Activated CD8-positive, alpha-beta memory T cell treated with anti-CD3 and anti-CD28 coated beads for 4 hours (primary cell): ENCODE measurements at places on chromosomes 5 and 9.
A peak's percentile ranks its signal among the peaks of the same experiment; 100 is the strongest.

DNA sequence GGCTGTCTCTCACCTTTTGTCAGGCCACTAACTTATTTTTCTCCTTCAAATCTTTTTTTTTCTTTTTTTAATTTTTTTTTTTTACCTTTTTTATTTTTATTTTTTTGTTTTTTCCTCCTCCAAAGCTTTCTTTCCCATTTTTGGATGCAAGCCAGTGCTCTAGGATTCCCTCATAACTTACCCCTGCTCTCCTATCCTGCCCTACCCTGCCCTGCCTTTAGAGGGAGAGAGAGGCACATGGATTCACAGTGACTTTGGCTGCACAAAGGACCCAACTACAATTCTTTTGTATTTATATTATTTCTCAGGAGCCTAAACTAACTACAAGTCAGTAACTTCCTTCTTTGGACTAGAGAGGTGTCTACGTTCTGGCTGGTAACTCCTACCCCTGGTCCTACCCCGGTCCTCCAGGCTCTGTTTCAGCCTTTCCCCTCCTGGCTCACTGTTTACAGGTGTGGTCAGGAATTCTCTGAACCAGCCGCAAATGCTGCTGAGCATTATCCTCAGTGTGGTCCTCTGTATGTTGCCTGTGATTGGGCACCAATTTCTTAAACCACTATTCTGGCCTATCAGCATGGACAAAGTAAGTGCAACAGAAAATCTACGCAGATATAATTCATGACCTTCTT, 8.4 kb upstream of the RUSC2 start:
- no peak for DNase-seq

DNA sequence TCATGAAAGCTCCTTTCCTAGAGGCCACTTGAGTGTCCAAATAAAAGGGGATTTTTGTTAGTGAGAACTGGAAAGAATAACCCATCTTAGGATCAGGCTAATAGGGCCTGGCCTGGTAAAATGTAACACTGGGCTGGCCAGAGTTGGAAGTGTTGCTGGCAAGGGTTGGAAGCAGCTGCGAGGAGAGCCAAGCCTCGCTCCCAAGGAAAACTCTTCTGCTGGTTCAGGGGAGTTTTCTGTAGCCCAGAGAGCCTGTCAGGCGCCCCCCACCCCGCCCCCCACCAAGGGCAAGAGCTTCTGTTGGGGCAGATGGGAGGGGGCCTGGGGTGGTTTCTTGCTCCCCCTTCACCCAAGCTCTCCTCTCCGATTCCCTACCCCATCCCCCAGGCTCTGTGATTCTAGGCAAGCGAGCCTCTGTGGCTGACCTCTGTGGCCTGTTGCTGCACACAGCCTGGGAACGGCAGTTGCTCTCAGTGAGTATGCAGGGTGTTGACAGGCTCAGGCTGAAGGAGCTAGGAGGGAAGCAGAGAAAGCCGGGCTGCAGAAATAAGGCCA, 547.8 kb downstream of the CCDC171 start:
- no peak for DNase-seq

GRCh38 chr5:57663466-57663865, 180.9 kb upstream of the ACTBL2 start:
- no peak for DNase-seq

DNA sequence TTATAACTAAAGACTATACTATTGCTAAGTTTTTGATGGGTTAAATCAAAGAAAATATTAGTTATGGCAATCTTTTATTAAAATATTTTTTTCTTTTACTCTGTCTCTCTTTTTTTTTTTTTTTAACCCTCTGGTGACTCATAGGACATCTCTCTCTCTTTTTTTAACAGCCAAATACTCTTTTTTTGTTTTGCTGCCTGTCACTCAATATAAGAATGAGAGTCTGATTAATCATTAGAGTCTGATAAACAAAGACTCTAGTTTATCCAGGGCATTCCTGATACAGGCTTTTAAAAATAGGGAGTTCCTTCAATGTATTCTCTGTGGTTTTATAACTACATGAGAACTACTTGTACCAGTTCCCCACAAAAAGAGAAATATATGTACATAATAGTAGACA, 77.3 kb downstream of the SLC38A9 start:
- DNase-seq, result no peak

DNA sequence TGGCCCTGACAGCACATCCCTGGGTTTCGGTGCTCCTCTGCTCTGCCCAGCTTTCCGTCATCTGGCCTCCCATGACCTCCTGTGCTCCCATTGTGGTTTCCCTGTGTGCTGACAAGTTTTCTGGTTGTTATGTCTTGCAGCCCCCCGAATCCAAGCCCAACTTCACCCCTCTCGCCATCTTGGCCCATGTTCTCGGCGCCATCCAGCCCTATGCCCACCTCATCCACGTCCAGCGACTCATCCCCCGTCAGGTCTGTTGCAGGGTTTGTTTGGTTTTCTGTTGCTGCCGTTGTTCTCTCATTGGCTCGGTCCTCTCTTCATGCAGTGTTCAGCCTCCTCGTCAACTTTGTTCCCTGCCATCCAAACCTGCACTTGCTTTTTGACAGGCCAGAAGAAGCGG, 196.4 kb downstream of the NR3C1 start:
- no peak for DNase-seq

GRCh38 chr5:179276838-179277395, 68.3 kb downstream of the ADAMTS2 start:
- no peak for DNase-seq

- no peak for DNase-seq
Measured at GRCh38 chr5:123928401-123928800, 416.4 kb downstream of the CSNK1G3 start.

GRCh38 chr5:50767588-50767987, 101.2 kb downstream of the PARP8 start:
- no peak for DNase-seq

- DNase-seq, result no peak
Measured at GRCh38 chr5:39201160-39201780, 18.1 kb downstream of the FYB1 start.

- DNase-seq, result no peak
Measured at GRCh38 chr5:65197531-65198455, 283.9 kb downstream of the ADAMTS6 start.

DNA sequence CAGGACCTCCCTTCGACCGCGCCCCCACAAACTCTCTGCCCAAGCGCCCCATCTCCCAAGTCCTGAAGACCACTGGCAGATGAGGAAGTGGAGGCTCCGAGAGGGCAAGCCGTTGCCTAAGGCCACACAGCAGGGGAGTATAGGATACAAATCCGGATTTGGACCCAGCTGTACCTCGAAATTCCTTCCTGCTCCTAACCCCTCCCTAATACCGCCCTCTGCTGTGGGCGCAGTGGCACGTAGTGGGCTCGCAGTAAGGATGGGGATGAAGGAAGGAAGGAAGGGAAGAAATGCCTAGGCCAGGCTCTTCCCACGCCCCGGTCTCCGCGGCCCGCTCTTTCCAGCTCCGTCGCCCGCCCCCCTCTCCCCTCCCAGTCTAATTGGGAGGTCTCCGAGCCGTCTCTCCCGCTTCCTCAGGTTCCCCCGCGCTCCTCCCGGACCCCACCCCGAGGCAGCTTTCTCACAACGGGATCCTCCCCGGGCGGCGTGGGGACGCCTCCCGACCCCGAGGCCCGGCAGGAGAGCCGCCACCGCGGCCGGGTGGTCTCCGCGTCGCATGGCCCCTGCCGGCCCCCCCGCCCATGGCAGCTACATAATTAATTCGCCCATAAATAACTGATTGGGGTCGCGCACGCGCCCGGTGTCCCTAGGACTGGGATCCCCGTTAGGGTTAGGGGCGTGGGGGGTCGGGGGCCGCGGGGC, 138.9 kb downstream of the C9orf50 start:
- no peak for DNase-seq

DNA sequence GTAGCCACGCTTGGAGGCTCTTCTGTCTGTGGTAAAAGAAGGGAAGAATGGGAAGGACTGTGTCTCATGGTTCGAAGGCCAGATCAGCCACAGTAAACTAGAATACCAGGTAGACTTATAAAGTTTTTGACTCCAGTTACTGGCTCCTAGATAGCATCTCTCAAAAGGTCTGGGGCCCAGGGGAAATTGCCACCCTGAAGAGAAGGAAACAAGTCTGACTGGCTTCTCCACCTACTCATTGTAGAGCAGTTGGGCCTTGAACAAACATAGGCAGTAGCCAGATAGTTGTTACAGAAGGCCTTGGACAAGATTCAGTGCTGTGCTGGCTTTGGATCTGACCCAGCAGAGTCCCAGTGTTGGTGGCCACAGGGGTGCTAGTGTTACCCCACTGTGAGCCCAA, 890.4 kb downstream of the EFNA5 start:
- no peak for DNase-seq

- no peak for DNase-seq
Measured at GRCh38 chr5:172093559-172093958, 87.1 kb upstream of the FBXW11 start.

DNA sequence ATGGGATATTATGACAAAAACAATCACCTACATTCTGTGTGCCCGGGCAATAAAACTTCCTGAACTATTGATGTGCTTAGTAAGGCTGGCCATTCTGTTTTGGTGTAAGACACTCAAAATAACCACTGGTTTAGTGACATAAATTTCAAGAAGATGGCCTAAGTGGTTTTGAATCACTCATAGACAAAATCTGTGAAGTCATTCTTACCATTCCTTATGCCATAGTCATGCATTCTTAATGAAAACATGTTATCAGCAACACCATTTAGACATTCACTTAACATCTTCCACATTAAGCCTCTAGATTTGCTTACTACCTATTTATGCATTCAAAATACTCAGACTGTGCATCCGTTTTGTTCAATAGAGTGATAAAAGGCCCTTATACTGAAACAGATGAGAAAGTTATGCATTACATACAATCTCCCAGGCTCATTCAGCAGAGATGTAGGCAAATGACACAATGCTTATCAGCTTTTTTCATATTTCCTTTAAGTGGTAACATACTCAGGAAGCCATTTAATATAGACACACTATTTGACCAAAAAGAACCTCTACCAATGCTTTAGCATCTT, 848.8 kb upstream of the DMAC1 start:
- DNase-seq, result no peak

- DNase-seq, result no peak
Measured at GRCh38 chr5:1436681-1437080, 8.6 kb downstream of the SLC6A3 start.

DNA sequence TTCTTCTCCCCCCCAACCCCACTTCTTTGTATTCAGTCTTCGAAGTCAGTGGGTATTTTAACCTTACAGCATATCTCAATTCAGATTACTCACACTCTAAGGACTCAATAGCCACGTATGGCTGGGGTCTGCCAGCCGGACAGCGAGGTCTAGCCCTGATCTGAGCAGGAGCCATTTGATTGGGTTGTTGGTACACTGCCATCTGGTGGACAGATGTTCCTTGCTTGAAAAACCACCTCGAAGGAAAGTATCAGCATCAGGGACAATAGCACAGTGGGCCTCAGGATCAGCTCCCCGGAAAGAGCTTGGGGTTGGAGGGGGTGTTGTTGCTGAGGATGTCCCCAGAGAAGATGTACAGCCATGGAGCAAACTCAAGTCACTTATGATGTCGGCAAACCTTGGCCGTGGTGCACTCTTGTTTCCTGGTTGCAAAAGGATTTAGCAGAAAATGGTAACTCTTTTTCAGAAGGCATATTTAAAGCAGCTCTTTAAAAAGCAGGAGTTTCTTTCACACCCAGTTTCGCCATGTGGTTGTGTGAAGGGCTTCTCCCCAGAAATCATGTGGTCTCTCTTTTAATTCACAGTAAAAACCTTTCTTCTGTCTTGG, 31.7 kb upstream of the KCNMB1 start:
- peak; percentile 16 for DNase-seq

DNA sequence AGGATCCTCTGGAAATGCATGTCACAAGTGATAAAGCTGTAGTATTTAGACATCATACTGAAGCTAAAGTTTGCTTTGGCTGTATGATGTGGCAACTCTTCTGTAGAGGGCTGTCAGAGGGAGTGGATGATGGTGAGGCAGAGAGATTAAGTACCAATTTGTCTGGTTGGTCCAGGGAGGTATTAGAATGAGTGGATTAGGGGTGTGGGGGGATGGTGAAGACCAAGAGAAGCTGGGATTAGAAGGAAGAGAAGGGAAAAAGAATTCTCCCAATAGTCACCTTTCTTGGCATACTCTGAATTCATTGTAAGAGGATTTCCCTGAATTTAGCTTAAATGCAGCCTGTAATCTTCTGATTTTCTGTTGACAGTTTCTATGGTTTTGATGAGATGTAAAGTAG, 3.6 kb downstream of the PCDHAC2 start:
- no peak for DNase-seq

DNA sequence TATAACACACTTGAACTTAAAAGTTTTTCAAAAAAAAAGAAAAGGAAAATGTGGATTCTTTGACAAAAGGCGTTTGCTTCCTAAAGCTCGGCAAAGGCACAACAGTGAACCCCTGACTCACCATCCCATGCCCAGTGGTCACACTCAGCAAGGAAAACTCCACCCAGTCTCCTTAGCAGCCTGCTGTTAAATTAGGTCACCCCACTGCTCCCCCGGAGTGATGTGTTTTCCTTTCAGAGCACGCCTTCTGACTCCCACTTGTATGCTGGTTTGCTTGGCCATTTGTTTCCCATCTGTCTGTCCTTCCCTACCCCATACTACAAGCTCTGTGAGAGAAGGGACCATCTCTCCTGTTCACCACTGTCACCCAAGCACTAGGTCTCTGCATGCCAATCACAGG, 23.8 kb downstream of the RETREG1 start:
- no peak for DNase-seq

- DNase-seq, result no peak
Measured at GRCh38 chr5:113804264-113804663, 290.8 kb downstream of the YTHDC2 start.

DNA sequence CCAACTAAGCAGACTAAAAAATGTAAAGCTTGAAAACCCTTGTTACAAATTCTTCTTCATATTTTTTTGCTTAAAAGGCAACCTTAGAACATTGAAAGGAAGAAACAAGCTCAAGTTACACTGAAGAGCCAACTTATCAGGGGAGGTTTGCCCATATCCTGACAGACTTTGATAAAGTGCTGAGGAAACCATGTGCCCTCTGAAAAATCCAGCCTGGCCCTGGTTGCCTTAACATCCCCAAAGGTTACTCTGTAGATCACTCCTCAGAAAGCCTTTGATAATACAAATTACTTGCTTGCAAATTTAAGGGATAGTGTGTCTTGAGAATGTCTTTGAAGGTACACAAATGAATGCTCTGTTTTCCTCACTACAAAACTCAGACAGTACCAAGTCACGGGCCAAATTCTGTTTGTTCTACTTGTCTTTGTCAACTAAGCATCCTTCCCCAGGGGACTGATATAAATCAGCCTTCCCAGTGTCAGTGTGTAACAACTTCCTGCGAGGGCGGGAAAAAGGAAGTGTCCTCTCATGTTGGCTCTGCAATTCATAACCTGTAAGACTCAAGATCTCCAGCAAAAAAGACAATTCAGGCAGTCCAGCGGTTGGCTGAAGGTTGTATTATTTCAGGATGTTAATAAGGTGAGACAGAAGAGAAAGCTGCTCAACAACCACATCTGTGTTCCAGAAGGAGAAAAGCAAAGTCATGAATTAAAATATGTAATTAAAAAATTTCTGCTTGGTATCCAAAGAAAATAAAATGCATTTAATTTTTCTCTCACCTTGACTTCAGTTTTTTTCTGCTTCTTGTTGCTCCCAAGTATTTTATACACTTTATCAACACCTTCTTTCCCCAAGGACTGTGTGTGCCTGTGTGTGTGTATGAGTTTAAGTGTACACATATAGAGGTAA, 199.9 kb downstream of the PIK3R1 start:
- no peak for DNase-seq
